ENCODE measurements at places on chromosomes 7 and 10.

DNA sequence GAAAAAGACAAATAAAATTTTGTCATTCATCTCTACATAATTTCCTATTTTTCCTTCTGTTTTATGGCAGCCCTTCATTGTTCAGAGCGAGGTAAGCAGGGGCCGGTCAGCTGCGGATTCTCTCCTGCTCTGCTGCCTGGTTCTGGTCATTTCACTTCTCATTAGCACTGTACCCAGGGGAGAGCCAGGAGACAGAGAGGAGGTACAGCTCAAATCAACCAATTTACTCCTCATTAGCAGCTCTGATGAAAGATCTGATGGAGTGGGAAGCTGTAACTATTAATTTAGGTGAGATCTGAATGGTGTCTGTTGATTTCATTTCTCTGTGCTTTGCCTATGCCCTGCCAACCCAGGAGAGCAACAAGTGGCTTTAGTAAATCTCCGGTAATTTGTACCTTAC, 241.5 kb upstream of the PFKP start:
- no peak for DNase-seq

DNA sequence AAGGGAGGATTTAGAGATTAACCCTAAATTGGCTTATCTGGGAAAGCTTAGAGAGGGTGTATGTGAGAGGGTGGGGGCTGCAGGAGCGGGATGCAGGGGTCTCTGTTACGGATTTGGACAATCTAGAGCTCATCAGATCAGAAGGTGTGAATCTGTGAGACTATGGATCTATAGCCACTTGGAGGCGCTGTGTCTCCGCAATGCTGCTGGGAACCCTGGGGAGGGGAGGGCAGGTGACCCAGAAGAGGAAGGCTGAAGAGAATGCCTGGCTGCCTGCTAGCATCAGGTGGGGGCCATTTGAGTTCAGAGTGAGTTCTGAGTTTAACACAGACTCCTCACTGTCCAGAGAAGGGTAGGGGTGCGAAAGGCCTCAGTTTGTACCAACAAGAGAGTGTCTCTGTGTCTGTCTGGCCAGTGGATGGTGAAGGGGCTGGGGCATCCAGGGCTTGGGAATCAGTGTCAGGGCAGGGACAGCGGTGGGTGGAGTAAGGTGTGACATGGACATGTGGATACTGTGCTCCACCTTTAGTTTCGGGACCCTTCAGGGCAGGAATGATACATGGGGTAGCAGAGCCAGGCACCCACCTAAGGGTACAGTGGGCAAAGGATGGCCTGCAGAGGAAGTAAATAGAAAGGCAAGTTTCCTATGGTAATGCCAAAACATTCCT, 187.3 kb upstream of the PRSS58 start:
- DNase-seq = no peak

DNA sequence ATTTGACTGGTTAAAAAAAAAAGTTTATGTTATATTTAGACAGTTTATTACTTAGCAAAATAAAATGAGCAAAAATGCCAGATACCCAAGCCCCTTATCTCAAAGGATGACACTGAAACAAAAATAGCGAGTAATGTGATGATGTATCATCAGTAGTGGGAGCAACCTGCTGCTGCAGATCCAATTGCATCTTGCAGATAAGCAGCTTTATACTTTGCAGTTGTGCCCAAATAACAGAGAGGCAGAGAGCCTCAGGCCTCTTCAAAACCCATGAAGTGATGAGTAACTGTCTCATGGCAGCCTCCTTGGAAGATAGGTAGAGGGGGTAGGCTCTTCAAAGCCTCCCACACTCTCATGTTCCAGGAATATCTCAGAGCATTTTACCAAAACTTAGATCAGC, 468.2 kb upstream of the LRRTM3 start:
- no peak for DNase-seq

DNA sequence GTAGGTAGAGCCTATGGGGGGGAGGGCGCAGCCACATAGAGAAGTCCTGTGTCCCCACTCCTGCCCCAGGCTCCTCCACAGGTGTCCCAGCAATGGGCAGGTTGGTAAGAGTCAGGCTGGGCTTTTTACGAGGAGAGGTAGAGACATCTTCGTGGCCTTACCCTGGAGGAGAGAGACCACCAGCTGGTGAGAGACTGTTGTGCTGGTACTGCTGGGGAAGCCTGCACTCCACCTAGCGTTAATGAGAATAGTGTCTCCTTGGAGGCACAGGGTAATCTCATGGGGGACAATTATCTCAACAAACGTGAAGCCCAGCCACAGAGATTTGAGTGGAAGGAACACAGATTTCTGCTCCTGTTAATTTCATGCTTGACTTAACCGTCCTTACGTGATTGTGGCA, 29.5 kb upstream of the RASGEF1A start:
- DNase-seq = no peak

DNA sequence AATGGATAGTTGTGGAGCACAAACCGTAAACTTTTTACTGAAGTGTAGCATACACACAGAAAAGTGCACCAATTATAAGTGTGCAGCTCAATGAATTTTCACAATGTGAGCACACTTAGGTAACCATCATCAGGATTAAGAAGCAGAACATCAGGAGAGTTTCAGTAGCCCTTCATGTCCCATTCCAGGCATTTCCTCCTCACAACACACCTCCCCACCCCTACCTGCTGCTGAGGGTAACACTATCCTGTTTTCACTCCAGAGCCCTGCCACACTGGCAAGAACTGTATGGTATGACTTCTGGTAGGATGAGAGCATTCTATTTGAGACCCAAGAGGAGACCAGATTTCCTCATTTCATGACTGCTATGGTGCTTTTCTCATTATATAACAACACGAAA, 166.5 kb downstream of the PPP1R3A start:
- no peak for DNase-seq

Data from activated CD8-positive, alpha-beta memory T cell treated with anti-CD3 and anti-CD28 coated beads, Interleukin-2, amount 50 U/mL, for 48 hours (primary cell).